ENCODE measurements at places on chromosomes 4 and X. TPM values are rescaled to one million over a fixed set of nuclear protein-coding genes. Genes with fewer than 3 reads are reported as not detected.

The RNF212 gene
- 3.9 TPM for polyA plus RNA-seq

The SRPX gene
- 2.7 TPM for polyA plus RNA-seq

The TMEM185A gene
- polyA plus RNA-seq, result 17.6 TPM

The EFHC2 gene
- polyA plus RNA-seq, result 0.48 TPM

The RHOH gene
- polyA plus RNA-seq, result 0.07 TPM

The ACE2 gene
- polyA plus RNA-seq, result not detected

The GUCY1B1 gene
- 0.14 TPM for polyA plus RNA-seq

The CENPVL2 gene
- not detected for polyA plus RNA-seq

The ARHGAP6 gene
- polyA plus RNA-seq, result not detected

The MTMR8 gene
- polyA plus RNA-seq, result 1.4 TPM

DNA sequence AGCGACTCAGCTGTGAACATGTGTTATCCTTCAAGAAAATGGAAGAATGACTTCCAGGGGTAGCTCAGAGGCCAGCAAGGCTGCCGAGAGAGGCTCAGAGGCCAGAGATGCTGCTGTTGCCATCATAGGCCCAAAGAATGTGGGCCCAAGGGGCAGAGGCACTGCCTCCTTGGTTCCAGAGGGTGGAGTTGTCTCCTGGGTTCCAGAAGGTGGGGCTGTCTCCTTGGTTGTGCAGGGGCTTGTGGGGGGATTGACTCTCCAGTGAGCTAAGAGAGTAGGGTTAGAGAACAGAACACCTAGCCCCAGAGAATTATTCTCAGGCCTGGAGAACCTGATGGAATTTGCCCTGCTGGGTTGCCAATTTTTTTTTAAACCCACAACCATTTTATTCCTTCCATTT lies 62.6 kb downstream of the DGKK start:
- no peak for DNase-seq

GRCh38 chr4:37793562-37793961 lies 32.9 kb upstream of the PGM2 start:
- no peak for DNase-seq

DNA sequence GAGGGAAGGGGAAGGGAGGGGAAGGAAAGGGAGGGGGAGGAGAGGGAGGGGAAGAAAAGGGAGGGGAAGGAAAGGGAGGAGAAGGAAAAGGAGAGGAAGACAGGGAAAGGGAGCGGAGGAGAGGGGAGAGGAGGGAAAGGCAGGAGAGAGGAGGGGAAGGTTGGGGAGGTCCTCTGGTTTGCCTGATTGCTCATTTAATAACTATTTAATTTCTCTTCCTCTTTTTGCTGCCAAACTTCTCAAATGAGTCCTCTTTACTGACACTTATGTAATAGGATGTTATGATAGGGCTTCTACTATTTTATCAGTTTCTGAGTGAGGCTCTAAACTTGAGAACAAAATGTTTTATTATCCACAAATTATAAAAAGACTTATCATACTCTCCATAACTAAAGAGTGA lies 35.4 kb upstream of the PPA2 start:
- no peak for DNase-seq

GRCh38 chr4:11131491-11131890 lies 297.2 kb downstream of the HS3ST1 start:
- DNase-seq, result no peak

GRCh38 chr4:14008494-14008893 lies 381.0 kb upstream of the BOD1L1 start:
- no peak for DNase-seq

DNA sequence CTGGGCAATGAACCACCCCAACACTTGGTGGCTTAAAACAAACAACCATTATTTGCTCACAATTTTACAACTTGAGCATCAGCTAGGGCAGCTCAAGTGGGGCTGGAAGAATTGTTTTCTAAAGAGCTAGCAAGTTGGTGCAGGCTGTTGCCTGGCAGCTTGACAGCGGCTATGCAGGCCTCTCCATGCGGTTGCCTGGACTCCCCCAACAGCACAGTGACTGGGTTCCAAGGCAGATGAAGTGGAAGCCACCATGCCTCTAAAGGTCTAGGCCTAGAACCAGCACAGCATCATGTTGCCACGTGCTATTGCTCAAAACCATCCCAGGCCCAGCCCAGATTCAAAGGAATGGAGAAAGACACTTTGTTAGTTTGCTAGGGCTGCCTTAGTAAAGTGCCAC lies 114.8 kb downstream of the BCOR start:
- DNase-seq, result no peak

GRCh38 chr4:8198206-8198905 lies 734 bp upstream of the SH3TC1 start:
- DNase-seq, result no peak

DNA sequence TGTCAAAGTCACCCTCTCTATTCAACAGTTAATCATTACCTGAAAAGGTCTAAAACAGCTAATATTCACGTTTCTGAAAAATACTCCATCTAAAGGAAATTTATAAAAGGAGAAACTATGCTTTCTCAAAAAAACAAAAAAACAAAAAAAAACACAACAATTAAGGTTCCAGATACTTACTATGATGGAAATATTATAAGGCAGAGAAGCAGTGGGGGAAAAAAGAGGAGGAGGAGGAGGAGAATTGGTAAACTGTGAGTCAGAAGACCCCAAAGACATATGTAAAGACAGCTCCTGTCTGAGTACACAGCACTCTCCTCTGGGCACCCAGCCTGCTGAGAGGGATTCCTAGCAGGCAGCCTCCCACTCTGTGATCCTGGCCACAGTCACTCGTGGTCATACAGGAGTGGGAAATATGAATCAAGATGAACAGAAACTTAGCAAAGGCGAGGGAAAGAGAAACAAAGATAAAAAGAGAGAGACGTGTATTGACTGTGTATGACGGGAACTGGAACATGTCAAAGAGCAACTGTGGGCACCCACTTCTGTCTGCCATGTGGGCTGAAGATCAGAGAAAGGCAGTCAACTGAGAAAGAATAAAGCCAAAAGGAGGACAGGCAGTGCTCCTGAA lies 12.5 kb downstream of the KLHL15 start:
- no peak for DNase-seq

DNA sequence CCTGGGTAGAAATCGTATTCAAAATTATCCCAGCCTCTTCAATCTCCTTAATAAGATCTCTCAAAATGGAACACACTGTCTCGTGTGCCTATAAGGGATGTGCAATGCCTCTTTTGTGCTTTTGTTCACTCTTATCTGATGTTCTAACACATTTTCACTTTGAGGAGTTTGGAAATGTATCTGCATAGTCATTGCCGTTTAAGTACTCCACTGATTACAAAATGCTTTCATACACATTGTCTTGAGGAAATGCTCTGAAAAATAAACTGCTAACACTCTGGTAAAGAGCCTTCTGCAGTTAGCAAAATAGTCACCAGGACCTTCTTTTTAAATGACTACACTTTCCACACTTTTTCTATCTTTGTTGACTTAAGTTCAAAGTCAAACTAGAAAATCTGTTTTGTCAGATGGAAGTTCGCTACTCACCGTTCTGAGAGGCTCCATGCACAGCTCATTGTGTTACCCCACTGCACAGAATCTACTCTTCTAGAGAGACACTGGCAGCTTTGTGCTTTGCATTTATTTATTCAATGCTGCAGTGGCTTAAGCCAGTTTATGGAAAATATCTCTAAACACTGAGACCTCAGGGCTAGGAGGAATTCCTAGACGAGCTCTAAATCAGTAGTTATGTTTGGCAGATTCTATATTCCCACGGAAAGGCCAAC lies 159.0 kb downstream of the CHIC2 start:
- DNase-seq, result no peak

DNA sequence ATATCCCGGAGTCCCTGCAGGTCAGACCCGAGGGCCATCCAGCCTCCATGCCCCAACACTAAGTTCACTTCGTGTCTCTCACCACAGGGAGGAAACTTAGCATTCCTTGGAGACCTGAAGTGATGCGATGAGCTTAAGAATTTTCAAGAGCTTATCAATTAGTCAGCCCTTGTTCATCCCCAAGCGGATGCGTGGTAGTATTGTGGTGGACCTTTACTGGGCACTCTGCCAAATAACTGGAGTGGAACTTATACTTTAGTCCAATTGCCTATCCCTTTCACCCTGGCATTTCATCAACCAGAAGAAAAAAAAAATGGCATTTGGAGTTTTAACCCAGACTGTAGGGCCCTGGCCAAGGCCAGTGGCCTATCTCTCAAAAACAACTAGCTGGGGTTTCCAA lies 137.1 kb downstream of the RELL1 start:
- DNase-seq, result no peak

DNA sequence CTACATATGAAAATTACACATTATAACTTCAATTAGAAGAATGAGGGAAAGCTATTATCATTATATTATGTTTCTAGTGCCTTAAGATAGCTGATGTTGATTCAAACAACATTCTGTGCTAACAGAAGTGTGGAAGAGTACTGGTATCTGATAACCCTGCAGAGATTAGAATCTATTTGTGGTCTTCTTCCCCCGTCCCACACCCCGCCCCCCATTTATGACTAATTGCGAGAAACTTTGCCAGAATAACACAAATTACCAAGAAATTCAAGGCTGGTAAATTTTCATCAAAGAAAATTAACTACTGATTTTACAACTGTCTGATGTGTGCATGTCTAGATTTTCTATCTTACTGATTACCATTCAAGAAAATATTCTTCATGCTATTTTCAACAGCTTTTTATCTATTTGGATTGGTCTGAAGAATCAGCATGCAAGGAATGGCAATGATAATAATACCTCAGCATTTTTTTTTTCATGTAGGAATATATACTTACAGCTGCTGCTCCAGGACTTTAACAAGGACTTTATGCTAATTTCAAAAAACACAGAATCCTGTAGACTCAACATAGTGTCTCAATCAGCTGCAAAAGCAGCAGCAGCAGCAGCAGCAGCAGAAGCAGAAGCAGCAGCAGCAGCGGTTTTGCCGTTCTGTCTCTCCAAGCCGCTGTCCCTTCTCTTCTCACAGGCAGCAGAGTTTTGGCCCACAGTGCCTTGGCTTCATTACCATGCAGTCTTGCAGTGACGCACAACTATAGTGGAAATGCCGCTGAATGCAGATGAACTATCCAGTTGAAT lies 126.7 kb downstream of the FRYL start:
- DNase-seq, result no peak

DNA sequence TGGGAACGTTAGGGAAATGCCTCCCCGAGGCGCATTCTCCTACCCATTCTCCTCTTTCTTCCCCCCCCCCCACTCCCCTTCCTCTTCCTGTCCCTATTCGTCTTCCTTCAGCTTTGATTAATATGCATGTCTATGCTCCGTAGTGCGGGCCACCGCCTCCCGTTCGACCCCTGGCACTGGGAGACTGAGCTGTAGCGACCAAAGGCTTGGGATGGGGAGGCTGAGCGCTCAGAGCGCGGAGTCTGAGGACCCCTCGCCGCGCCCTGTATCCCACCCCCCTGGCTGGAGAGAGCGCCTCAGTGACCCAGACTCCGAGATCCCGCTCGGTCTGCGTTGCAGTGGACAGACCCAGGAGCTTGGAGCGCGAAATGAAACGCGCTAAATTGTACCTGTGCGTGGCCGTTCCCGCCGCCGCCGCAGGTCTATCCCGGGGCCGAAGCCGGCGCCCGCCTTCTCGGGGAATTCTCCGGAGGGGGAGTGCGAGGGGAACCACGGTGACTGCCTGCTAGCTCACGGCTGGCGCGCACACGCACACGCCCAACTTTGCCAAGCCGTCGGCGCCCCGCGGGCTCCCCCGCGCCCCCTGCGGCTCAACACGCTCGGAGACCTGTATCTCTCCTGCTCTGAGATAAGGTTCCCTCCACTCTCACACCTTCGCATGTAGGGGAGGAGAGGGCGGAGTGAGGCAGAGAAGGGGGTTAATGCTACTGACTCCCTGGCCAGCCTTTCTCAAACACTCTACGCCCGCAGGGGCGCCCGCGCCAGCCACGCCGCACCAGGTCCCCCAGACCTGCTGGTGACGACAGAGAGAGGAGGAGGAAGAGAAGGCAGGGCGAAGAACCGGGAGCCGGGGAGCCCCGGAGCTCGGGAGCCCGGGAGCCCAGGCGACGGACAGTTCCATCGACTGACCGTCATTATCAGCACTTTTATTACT lies 1.5 kb upstream of the PTCHD1 start:
- no peak for DNase-seq
